ENCODE measurements at places on chromosomes 4 and X. TPM values are rescaled to one million over a fixed set of nuclear protein-coding genes. Genes with fewer than 3 reads are reported as not detected.

ZCCHC18 gene
- total RNA-seq, result 1.7 TPM

UBA6 gene
- total RNA-seq, result 66.3 TPM

KIF4A gene
- 22.3 TPM for total RNA-seq

DDIT4L gene
- total RNA-seq, result 0.08 TPM

PFKFB1 gene
- total RNA-seq, result 0.38 TPM

UGT2B15 gene
- total RNA-seq, result 0.27 TPM

PHOX2B gene
- total RNA-seq, result not detected

ADD1 gene
- total RNA-seq, result 182 TPM

CSN1S1 gene
- not detected for total RNA-seq

TMPRSS11F gene
- not detected for total RNA-seq

AGA gene
- total RNA-seq, result 18.9 TPM

SLC10A6 gene
- not detected for total RNA-seq

RAI2 gene
- total RNA-seq, result not detected

ADH6 gene
- not detected for total RNA-seq

MED28 gene
- total RNA-seq, result 72.7 TPM

PRMT9 gene
- total RNA-seq, result 7.2 TPM

TSR2 gene
- 32.5 TPM for total RNA-seq

BMP3 gene
- total RNA-seq, result 1.2 TPM

JCHAIN gene
- total RNA-seq, result 276 TPM

SOD3 gene
- not detected for total RNA-seq

SLC2A9 gene
- total RNA-seq, result 0.43 TPM

G3BP2 gene
- total RNA-seq, result 160 TPM

GPC3 gene
- total RNA-seq, result 0.82 TPM

MAGEA6 gene
- 0.16 TPM for total RNA-seq

F8A2 gene
- not detected for total RNA-seq

MAGEC2 gene
- total RNA-seq, result not detected

FOXR2 gene
- not detected for total RNA-seq

GAGE12H gene
- not detected for total RNA-seq

TSPAN6 gene
- total RNA-seq, result 0.23 TPM

ZDHHC15 gene
- total RNA-seq, result 0.05 TPM

SYNPO2 gene
- 0.31 TPM for total RNA-seq

ENAM gene
- 0.27 TPM for total RNA-seq

ODAPH gene
- not detected for total RNA-seq

FAM184B gene
- total RNA-seq, result not detected

SUPT20HL2 gene
- total RNA-seq, result not detected

RADX gene
- 9.7 TPM for total RNA-seq

Data from GM12878 (cell line).